Muscle of leg (tissue), 16 donors: ENCODE measurements at places on chromosomes 5 and 9. TPM values are rescaled to one million over a fixed set of nuclear protein-coding genes. Genes with fewer than 3 reads are reported as not detected.

The SPINK4 gene
- 0.31 TPM for total RNA-seq

The LHX3 gene
- total RNA-seq: not detected

DNA sequence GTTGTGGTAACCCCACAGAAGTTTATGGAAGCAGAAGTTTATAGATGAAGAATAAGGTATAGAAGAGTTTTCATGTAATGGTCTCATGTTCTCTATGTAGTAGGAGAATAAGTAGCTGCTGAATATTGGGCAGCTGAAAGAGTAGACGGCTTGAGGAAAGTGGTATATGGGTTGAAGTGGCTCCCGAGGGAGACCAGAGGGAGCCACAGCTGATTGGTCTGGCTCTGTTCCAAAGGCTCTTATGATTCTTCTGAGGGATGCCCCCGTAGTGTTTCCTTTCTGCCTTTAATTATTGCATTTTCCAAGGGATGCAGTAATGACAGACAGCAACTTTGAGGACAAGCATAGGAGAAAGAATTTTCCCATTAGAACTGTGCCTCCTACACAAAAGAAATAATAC lies 30.1 kb upstream of the TENT2 start:
- DNase-seq: no peak

DNA sequence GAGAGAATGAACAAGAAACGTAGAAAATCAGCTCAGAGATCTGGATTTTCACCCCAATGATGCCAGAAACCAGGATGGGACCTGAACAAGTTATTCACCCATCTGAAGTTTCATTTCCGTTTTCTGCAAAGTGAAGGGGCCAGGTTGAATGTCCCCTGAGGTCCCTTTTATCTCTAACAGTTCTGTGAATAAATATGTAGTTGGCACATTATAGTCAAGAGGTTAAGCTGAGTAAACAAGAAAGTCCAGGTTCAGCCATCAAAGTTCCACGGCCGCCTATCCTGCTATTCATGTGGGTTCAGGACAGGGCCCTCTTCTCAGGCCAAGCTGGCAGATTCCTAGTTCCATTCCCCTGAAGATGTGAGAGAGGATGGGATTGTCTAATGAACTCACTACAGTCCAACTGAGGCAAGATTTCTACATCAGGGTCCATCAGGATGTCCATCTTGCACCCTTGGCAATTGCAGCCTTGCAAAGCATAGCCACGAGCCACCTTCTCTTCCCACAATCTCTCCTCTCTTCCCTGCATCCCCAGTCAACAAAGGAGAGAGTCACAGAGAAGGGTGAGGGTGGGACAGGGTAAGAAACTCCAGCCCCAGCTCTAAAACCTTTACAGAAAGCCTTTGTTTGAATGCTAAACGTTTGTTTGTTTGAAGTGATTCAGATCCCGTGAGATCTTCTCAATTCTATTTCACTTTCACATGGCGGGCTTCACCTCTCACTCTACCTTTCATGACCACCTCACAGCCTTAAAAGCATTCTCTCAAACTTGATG lies 311.0 kb downstream of the SLIT3 start:
- DNase-seq: no peak

DNA sequence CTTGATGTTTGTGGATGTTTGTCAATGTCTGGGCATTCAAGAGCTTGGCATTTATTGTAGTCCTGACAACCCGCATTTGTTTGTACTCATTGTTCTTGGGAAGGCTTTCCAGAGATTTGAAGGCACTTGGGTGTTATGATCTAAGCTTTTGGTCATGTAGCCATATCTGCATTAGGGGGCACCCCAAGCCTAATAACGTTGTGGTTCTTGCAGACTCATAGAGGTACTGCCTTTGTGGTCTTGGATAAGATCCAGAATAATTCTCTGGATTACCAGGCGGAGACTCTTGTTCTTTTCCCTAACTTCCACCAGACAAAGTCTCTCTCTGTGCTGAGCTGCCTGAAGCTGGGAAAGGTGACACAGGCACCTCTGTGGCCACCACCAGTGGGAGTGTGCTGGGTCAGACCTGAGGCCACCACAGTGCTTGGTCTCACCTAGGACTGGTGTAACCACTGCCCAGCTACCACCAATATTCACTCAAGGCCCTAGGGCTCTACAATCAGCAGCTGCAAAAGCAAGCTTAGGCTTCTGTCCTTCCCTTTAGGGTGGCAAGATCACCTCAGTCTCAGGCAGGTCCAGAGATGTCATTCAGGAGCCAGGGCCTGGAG lies 144.4 kb upstream of the TAS2R1 start:
- DNase-seq: peak; percentile 28
